ENCODE measurements at places on chromosomes 7 and 10.

- no peak for DNase-seq
Measured at GRCh38 chr10:24929056-24929544, 23.3 kb downstream of the PRTFDC1 start.

DNA sequence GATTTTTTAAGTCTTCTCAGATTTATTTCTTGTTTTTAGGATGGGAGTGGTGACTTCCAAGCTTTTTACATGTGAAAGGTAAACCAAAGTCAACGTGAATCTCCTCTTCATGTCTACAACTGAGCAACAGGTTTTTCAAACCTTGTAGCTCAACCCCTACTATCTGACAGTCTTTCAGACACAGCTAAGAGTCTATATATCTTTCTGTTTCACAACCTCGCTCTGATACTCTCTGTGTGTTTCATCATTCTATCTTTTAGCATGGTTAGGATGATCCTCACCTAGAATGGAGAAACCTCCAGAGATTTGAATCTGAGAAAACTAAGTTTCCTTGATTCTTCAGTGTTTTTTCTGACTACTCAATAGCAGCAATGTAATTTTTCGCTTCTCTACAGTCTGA is 96.1 kb downstream of the EPDR1 start:
- no peak for DNase-seq

DNA sequence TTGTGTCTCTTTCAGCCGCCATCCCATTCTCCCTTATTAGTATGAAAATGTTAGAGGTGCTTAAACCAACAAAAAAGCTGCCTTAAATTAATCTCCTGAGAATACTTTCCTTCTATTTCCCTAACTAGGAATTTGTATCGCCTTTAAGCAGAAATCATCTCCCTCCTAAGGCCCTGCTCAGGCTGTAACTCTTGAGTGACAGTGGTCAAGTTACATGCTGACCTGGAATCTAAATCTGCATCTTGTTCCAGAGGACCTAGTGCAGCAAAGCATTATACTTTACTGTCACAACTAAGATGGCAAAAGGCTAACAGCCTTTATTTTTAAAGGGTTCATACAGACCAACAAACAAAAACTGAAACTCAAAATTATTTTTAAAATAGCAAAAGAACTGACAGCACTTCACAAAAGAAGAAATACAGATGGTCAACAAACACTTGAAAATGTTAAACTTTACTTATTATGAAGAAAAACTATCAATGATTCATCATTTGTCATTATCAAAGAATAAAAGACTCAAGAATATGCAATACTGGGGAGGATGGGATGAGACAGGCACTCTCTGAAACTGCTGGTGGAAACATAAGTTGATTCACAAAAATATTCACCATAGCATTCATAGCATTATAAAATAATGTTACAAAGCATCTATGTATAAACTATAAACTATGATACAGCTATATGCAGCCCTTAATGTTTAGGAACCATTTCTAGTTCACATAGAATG is 11.0 kb downstream of the CYREN start:
- DNase-seq = no peak

DNA sequence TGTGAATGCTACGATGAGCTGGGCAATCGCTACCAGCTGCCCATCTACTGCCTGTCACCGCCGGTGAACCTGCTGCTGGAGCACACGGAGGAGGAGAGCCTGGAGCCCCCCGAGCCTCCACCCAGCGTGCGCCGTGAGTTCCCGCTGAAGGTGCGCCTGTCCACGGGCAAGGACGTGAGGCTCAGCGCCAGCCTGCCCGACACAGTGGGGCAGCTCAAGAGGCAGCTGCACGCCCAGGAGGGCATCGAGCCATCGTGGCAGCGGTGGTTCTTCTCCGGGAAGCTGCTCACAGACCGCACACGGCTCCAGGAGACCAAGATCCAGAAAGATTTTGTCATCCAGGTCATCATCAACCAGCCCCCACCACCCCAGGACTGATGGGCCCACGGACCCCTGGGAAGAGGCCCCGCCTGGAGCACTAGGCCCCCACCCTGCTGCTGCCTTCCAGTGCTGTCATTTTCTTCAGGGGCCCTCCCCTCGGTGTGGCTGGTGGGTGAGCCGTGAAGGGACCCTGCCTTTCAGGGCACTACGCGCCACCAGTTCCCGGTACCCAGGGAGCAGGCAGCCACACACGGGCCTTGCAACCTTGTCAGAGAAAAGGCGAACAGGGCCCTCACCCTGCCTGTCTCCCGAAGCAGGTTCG is 2.3 kb upstream of the ANKRD2 start:
- DNase-seq = no peak

GRCh38 chr10:72082856-72083789 is 5.2 kb downstream of the SPOCK2 start:
- peak; percentile 53 for DNase-seq

GRCh38 chr7:26156451-26157420 is 4.7 kb downstream of the NFE2L3 start:
- peak; percentile 57 for DNase-seq

Data from activated CD8-positive, alpha-beta memory T cell treated with anti-CD3 and anti-CD28 coated beads, Interleukin-2, amount 50 U/mL, for 48 hours (primary cell).